Fibroblast of skin of right quadriceps (primary cell): ENCODE measurements at places on chromosomes 1 and 21.

GRCh38 chr1:32012709-32013385 is 821 bp upstream of the KHDRBS1 start:
- DNase-seq = no peak

DNA sequence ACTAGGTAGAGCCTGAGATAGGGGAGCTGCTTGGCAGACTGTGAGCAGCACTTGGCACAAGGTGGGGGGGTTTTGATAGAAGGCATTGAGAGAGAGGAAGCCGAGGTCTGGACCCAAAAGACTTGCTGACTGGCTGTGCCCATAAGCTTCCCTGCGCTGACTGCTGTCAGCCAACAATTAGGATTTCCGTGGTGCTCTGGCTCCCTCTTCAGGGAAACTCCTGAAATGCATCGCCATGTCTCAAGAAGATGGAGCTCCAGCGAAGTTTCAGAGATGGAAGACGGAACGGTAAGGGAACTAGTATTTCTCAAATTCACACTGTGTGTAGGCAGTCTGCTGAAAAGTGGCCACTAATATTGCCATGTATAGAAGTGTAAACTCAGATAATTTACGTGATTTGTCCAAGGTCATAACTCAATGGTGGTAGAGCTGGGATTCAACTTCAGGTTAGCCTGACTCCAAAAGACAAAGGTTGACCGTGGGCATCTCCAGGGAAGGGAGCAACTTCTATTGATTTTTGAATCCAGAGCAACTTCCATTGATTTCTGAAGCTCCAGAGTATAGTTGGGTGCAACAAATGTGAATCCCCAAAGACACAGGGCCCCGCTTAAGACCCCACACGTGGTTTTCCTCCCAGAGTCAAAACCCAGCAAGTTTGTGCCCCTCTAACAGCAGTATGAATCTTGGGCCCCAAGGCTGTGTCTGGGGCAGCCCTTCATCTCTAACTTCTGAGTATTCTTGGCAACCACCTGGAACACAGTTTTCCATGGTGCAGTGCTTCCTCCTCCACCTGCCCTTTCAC is 44.5 kb upstream of the CRNN start:
- DNase-seq = peak; percentile 44

GRCh38 chr1:221394011-221394544 is 347.8 kb downstream of the DUSP10 start:
- peak; percentile 95 for DNase-seq

DNA sequence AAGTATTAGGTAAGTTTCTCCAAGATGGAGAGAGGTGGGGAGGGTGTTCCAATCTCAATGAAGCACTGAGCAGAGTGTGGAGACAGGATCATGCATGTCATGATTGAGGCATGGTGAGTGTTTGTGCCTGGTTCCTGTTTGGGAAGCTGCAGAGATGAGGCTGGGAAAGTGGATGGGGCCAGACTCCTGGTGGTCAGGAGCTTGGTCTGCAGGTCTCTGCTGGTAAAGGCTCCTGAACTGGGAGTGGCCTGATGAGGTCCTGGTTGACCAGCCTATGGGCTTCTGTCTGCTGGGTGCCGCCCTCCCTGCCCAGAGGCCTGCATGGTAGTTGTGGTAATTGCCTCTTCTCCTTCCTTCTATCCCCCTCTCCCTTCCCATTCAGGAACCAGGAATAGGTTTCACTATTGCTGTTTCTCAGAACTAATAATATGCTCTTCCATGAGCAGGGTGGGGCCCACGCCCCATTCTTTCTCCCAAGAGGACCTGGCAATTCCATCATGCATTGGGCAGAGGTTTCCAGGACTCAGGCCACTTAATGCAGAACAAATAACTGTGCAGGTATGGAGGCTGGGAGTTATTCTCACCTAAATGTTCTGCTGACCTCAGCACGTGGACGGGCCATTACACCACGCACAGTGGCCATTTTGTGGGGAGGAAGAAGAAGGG is 24.5 kb downstream of the PROK1 start:
- DNase-seq = no peak

DNA sequence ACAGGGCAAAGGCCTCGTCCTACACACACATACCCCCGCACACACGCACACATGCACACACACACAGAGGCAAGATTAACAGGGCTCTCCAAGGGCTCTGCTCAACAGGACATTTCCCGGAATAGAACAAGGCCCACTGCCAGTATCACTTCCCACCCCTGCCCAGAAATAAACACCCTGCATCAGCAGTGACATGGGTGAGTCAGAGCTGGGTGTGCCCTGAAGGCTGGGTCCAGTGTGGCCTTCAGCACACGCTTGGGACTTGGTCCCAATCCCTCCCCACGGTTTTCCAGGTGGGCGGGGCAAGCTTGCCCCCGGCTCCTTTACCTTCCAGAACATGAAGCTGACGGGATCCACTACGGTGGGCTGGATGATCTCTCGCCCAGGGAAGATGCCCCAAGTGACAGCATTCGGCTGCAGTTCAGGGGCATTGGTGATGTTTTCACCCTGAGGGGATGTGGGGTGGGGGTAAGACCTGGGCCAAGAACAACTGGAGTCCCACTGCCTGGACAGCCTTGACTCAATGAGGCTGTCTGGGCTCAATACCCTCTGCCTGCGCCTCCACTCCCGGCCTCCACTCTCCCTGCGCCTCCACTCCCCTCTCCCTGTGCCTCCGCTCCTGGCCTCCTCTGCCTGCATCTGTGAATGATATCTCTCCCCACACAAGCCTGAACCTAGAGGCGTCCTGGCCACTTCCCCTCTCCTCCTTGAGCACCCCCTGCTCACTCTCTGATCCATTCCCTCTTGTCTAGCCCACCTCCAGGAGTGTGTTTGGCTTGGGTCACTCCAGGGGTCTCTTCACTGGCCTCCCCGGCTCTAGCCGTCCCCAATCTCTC is 14.7 kb downstream of the MTHFR start:
- DNase-seq = peak; percentile 62

DNA sequence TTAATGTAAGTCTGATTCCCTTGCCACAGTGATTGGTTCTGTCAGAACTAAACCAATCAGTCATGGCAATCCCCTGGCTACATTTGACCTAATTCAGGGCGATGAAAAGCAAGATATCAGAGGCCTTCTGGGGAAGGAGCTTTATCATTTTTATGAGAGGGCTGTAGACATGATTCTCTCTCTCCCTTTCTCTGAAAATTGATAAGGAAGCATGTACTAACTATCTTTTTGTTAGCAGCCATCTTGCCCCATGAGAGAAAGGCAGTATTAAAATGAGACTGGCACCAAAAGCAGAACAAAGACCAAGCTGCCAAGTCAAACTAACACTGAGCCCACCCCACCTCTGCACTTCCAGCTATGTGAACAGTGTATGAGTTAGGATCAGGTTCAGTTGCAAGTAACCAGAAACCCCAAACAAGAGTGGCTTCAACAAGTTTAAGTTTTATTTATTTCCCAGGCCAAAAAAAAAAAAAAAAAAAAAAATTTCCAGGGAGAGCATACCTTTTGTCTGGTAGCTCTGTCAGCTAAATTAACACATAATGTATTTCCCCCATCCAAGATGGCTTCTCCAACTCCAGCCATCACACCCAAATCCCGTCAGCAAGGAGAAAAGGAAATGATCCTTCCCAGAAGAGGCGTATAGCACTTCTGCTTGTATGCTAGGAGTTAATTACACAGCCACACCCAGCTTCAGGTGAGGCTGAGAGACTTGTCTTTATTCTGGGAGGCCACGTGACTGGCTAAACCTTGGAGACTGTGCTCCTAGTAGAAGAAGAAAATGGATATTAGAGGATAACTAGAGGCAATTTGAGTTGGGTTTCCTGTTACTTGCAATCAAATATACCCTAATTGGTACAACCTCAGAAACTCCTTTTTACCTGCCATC is 105.8 kb upstream of the RALGPS2 start:
- no peak for DNase-seq

- DNase-seq = no peak
These were observed 10.7 kb downstream of the ZNF648 start for GRCh38 chr1:182050481-182051448.

GRCh38 chr1:30893776-30894507 is 14.6 kb downstream of the SDC3 start:
- no peak for DNase-seq

GRCh38 chr1:246860401-246860800 is 71.3 kb downstream of the AHCTF1 start:
- no peak for DNase-seq

DNA sequence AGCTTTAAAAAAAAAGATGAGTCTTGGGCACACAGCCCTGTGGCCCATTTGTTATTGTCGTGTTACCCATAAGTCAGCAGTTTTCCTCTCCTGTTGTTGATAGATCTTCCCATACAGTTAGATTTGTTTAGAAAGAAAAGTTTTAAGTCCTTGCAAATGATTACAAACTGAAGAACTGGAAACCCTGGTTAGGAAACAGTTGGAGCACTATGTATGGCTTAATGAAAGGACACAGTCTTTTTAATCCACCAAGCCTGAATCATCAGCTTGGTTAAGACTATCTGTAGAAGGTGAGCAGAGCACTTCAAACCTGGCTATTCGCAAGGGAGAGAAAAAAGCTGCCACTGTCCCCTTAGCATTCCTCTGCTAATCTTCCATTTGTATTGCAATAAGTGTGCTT is 241.0 kb downstream of the DISC1 start:
- DNase-seq = no peak

DNA sequence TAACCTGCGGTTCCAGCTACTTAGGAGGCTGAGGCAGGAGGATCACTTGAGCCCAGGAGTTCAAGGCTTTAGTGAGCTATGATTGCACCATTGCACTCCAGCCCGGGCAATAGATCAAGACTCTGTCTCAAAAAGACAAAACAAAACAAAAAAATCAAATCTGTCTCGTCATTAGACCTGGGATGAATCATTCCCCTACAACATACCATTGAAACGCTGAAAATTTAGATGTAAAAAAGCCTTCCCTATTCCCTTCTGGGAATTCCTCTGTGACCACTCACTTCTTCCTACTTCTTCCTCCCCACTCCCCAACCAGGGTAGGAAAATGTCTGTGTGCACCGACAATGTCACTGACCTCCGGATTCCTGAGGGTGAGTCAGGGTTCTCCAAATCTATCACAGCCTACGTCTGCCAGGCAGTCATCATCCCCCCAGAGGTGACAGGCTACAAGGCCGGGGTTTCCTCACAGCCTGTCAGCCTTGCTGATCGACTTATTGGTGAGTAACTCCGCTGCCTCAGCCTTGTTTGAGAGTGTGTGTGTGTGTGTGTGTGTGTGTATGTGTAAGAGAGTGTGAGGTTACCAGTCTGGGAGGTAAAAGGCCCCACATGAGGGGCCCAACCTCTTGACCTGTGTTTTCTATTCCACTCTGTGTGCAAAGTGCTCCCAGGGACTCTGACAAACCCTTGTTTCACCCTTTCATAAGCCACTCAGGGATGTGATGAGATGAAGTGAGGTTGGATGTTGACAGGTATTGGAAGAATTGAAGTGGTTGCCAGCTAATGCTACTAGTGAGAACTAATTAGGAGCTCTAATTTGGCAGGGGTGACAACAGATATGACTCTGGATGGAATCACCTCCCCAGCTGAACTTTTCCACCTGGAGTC is 16.3 kb upstream of the SARS1 start:
- DNase-seq = peak; percentile 100

- DNase-seq = no peak
These were observed 5.8 kb upstream of the PEAR1 start for GRCh38 chr1:156887734-156888133.
